Activated T-cell treated with anti-CD3 and anti-CD28 coated beads for 48 hours (primary cell): ENCODE measurements at places on chromosomes 2 and 18.

DNA sequence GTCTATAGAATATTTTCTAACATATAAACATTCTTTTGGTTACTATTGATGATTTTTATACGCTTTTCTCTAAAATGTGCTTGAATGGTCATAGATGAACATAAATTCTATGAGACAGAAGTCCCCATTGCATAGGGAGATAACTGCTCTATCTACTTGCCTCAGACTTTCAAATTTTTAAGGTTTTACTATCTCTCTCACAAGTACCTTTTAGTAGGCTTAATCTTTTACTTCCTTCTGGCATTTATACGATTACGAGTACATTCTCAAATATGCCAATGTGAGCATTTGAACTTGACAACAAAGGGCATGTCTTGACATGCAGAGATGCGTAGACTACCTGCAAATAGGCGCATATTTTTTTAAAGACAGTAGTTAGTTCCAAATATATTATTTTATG lies 935.9 kb upstream of the LRATD1 start:
- DNase-seq: no peak

DNA sequence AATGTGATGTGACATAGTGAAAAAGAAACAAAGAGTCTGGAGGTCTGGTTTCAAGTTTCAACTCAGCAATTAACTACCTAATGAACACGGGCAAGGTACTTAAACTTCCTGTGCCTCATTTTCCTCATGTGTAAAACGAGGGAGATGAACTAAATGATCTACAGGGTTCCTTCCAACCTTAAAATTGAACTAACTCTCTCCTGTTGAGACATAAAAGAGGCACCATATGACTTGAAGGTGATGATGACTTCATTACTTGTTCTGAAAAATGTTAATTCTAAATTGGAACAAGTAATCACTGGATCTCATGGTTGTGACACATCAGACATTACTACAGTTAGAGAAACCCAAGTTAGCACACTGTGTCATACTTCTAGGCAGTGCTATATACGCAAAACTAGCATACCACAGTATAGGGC lies 8.9 kb upstream of the REL start:
- DNase-seq: no peak

DNA sequence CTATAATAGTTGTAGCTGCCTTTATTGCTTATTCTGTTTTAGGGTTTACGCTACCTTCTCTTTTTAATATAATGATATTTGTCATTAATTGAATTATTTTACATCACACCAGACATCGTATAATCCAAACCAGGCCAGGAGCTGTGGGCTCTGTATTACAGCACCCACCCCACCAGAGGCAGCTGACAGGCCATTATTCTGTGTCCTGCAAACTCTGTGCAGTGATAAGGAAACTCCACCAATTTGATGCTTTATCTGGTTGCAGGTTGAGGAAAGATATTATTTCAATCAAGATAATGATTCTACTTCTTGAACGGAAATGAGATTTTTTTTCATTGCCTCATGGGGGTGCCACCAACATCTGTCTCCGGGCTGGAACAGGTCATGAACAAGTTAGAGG lies 227.3 kb downstream of the ZBTB7C start:
- DNase-seq: no peak

GRCh38 chr2:33320573-33320972 lies 155.9 kb upstream of the RASGRP3 start:
- no peak for DNase-seq

GRCh38 chr18:79246309-79247108 lies 149.2 kb upstream of the NFATC1 start:
- peak; percentile 81 for DNase-seq

- DNase-seq: no peak
Observed at GRCh38 chr2:145593280-145593679, 1073.4 kb upstream of the ZEB2 start.

DNA sequence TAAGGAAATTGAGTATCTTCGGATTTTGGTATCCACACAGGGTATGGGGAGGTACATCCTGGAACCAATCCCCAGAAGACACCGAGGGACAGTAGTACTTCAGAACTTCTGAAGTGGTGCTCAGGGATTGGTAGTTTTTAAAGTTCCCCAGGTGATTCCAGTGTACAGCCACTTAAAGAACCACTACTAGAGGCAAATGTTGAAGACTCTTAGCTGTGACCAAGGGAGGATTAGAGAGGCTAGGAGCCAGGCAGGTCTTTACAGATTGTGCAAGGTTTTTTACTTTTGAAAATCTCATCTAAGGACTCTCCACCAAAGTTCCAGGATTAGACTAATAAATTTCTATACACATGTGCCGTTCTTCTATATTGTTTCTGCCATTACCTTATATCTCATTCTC lies 52.9 kb upstream of the GLS start:
- DNase-seq: no peak

GRCh38 chr2:182372661-182373060 lies 54.2 kb downstream of the PDE1A start:
- DNase-seq: no peak

GRCh38 chr2:157898591-157898996 lies 22.5 kb upstream of the ACVR1 start:
- DNase-seq: peak; percentile 52

DNA sequence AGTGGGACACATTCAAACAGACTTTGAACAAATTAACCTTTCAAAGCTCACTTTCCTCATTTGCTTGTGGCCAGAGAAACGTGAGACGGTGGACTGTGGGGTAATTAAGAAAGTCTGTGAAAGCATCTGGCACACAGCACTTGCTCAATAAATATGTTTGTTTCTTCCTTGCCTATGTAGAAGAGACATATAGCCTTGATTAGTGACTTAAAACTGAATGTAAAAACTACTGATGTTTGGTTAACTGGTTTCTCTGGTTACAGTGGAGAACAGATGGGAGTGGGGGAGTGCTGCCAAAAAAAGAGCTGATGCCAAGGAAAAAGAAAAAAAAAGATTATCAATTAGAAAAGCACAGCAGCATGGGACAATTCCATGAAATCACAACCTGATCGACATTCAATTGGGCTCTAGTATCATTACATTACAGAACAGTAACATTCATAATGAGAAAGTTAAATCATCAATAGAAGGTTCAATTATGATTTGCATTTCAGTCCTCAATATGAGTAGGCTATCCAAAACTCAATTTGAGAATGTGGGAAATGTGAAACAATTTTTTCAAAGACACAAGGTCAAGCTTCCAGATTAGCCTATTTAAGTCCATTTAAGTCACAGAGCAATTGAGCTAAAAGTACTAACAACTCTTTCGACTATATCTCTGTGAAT lies 14.7 kb downstream of the CUL3 start:
- no peak for DNase-seq

DNA sequence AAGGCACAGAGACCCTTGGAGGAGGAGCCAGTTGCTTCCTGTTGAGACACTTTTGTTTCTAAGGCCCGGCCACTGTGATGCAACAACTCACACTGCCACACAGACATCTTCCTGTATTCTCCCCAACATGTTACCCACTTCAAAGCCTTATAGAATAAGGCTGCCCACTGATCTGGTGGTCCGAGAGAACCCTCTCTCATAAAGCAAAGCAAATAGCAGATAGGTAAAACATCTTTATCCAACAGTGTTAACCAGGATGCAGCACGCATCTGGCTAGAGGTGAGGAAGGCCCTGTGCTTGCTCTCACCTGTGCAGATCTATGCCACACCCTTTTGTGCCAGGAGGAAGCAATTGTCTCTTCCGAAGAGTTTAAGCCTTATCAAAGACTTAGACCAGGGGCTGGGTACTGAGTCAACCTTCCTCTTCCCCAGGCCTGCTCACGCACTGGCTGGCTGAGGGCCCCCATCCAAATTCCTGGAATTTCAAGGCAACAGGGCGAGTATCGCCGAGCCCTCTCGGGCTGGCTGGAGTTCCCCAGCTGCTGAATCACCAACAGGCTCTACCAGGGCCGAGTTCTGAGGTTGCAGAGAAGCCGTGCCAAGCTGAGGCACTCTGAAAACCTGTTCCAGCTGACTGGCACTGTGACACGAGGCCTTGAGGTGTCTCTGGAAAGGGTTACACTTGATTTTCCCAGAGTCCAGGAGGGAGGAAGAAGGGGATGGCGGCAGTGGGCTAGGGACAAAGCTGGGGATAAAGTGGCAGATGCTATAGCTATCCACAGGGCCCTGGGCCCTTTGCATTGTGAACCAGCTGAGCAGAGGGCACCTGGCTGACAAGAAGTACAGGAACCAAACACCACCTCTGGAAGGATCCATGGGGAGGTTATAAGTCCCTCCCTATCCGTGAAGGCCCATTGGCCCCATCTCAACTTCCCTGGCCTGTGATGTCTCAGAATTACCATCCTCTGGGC lies 29.3 kb downstream of the TGFA start:
- DNase-seq: no peak

DNA sequence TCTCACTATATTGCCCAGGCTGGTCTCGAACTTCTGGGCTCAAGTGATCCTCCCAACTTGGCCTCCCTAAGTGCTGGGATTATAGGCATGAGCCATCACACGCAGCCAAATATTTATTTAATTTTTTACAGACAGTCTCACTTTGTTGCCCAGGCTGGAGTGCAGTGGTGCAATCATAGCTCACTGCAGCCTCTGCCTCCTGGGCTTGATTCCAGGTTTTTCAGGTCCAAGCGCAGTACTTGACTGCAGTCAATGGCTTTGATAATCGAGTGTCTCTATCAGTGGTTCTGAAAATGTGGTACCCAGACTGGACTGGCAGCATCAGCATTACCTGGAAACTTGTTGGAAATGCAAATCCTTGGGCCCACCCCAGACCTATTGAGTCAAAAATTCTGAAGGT lies 63.1 kb downstream of the PLB1 start:
- no peak for DNase-seq

DNA sequence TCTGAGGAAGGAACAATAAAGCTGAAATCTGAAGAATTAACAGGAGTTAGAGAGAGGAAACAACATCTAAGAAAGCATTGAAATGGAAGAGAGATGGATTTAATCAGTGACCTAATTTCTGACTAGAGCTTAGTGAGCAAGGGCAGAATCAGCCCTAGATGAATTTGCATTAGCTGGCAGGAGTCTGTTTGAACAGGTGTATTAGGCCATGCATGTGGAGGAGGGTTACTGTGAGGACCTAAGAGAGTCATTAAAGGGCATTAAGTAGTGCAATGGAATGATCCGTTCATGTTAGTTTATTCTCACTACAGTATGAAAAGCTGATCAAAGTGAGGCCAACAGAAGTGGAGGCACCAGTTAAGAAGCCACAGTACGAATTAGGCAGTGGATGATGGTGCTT lies 285.3 kb downstream of the GRB14 start:
- no peak for DNase-seq

DNA sequence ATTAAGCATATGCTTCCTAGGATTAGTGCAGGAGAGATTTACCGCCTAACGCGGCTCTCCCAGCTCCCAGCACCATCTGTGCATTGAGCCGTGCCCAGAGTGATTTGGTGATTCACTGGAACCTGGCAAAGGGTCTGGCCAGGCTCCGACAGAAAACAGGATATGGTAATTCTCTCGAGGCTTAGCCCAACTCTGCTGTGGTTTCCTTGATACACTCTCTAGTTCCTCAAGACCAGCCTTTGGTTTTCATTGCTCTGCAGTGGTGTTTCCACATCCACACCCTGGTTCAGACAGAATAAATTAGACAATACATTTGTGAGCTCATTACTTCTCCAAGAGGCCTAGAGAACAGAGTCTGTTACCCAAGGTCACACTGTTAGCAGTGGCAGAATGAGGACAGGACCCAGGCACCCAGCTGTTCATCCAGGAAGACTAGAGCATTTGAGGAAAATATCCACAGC lies 23.0 kb upstream of the SMAD2 start:
- peak; percentile 6 for DNase-seq

- no peak for DNase-seq
Observed at GRCh38 chr18:53838746-53839145, 385.7 kb downstream of the MBD2 start.

GRCh38 chr2:224293976-224294375 lies 107.9 kb downstream of the FAM124B start:
- no peak for DNase-seq

- no peak for DNase-seq
Observed at GRCh38 chr2:12897181-12897580, 180.4 kb downstream of the TRIB2 start.

GRCh38 chr2:25341011-25341727 lies 556 bp downstream of the DNMT3A start:
- DNase-seq: no peak

GRCh38 chr18:26960911-26961310 lies 95.4 kb upstream of the AQP4 start:
- no peak for DNase-seq

DNA sequence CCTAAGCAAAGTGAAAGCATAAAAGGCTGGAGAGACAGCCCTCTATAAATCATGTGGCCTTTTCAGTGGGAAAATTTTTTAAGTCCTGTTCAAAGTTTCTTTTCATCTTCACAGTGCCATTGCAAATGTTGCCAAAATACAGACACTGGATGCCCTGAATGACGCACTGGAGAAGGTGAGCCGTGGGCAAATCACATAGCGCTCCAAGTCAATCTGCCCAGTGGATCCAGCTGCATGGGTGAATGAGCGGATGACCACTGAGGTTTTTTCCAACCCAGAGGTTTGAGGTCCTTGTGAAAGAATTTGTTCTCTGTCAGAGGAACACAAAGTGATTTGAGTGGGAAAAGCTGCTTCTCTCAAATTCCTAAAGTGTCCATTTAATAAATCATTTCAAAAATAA lies 11.8 kb downstream of the DAPL1 start:
- no peak for DNase-seq

DNA sequence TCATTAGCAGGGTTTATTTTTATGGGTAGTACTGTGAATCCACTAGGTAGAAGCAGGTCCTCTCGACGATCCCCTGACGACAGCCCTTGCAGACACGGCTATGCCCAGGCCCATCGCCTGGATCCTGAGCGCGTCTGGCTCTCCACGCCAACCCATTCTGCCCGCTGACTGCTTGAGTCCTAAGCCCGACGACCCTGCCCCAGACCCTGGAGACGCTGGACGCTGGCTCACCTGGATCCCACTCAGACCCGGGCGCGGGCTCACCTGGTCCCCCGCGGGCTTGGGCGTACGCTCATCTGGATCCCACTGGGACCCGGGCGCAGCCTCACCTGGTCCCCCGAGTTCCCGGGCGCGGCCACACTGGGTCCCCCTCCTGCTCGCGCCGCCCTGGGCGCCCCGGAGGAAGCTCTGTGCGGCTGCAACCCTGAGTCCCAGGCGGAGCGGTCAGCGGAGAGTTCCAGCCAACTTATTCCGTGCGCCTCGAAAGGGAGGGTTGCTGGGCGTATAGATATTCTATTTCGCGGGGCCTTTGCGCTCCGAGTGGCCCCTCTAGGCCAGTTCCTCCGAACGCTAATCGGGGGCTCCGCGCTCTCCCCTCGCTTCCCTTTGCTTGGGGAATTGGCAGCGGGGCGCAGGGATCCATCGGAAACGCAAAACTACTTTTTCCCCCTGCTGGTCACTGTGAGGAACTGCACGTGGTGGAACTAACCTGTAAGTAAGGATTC lies 22.4 kb upstream of the RMP24 start:
- peak; percentile 23 for DNase-seq

- no peak for DNase-seq
Observed at GRCh38 chr18:55243255-55243654, 284.0 kb upstream of the CCDC68 start.

DNA sequence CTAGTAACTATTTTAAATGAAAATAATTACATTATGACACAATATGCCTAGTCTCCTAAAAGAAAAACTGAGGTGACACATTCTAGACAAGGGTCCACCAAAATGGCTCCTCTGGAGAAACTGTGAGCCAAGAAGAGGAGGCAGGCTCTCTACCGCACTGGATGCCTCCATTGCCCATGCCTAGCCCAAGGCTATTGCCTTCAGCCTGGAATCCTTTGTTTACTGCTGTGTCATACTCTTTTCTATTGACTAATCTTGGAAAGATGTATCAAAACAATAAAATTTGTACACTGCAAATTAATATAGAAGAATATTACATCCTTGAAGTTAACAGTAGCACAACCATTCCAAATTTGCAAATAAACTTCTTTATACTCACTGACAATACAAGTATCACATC lies 167.1 kb downstream of the RAB3GAP1 start:
- DNase-seq: no peak
